Tibial artery (tissue), 4 donors: ENCODE measurements at places on chromosomes 7 and 10.

DNA sequence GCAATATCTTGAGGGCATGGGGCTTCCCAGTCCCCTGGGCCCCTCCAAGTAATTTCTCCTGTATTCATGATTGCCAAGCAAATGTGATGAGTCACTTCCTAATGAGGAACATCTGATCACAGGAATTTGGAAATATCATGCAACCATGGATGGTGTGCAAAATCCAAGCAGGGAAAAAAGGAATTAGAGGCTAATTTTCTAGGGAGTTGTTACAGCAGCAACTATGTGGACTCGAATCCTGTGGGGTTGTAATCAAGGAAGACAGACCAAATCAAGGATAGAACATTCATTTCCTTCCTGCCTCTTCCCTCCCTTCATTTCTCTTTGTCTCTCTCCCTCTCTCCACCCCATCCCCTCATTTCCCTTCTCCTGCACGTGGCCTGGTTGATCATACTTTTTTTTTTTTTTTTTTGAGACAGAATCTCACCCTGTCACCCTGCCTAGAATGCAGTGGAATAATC lies 23.9 kb upstream of the AGFG2 start:
- DNase-seq, result no peak

DNA sequence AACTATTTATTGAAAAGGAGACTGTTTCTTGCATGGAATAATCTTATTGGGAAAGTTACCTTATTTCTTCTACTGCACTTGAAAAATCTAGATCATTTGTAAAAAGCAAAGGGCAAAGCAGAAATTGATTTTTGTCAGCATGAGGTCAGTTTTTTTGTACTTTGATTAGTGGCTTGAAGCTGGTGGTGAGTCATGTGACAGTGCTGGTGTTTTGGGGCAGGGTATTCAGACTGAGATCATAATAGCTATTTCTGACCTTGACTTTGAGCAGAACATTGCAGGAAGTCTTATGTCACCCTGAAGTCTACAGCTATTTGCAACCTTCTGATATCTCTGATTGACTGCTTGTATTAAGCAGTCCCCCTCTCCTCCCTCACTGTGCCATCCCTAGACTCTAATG lies 66.3 kb upstream of the SORCS3 start:
- no peak for DNase-seq

GRCh38 chr7:37290731-37291130 lies 157.9 kb downstream of the ELMO1 start:
- no peak for DNase-seq

DNA sequence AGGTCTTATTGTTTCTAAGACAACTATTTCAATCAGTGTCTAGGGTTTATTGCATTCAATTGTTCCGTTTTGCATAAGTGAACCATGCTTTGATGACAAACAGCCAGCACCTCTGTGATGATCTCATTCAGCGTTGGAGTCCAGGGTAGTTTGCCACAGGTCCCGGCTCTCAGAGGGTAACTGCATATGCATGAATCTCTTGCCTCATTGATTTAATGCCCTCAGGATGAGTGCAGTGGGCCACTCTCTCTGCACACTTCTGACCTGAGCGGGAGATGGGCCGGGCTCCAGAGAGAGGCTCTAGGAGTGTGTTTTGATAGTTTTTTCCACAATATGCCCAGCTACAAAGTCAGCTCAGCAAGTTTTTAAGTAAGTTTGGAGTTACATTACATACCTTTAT lies 83.9 kb downstream of the HECW1 start:
- no peak for DNase-seq

GRCh38 chr7:38187794-38188440 lies 9.9 kb downstream of the STARD3NL start:
- no peak for DNase-seq

DNA sequence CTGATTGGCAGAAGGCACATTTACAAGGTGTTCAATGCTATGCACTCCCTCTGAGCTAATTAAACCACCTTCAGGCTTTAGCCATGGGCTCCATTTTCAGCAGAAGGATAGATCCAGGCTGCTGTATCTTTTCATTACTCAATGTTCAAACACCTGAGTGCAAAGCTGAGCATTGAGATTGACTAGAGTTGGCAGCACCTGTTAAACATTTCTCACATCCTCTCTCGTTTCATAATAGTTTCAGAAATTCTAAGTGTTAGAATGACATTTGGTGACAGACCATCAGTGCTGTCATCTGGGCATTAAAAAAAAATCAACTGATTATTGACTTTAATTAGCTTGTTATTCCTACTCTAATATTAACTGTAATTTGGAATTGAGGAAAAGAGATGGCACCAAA lies 187.1 kb upstream of the SEMA3E start:
- DNase-seq, result no peak

GRCh38 chr7:12896316-12896715 lies 208.9 kb downstream of the ARL4A start:
- DNase-seq, result no peak

DNA sequence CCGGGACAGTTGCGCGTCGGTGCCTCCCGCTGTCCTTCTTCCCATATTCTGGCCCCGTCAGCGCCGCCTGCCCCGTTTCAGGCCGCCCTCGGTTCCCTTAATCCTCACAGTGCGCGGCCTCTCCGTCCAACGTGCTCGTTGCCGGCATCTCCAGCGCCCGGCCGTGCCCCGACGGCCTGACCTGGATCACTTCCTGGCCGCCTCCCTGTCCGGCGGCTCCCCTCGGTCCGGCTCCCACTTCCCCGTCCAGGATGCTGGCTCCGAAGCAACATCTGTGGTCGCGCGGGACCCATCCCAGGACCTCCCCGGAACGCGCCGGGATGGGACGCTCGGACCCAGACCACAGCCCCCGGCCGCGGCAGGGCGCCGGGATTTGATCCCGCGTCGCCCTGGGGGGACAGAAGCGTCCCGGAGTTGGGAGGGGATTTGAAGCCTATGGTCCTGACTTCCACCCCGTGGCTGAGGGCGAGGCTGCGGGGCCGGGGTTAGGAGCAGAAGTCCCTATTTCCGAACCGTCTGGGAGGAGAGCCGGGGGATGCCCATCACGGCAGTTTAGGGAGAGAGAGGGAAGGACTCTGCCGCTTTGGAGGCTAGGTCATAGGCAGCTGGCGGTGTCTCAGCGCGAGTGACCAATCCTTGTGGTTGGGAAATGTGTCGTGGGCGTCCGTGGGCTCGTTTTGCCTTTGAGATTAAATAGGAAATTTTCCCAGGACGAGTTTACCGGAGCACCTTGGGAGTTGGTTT lies 53.8 kb downstream of the KCTD7 start:
- no peak for DNase-seq

DNA sequence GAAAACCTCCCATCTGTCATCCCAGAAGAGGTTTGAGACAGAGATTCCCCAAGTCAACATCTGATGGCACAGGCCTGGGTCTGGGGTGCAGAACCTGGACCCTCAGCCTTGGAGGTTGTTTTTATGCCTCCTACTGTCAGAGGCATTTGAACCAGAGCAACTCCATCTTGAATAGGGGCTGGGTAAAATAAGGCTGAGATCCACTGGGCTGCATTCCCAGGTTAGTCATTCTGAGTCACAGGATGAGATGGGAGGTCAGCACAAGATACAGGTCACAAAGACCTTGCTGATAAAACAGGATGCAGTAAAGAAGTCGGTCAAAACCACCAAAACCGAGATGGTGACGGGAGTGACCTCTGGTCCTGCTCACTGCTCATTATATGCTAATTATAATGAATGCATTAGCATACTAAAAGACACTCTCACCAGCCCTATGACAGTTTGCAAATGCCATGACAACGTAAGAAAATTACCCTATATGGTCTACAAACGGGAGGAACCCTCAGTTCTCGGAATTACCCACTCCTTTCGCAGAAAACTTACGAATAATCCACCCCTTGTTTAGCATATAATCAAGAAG lies 92.0 kb downstream of the ITGA8 start:
- no peak for DNase-seq

GRCh38 chr10:3735175-3735574 lies 49.8 kb downstream of the KLF6 start:
- DNase-seq, result no peak

GRCh38 chr7:37045681-37046179 lies 321.4 kb upstream of the AOAH start:
- DNase-seq, result no peak

- no peak for DNase-seq
Measured at GRCh38 chr7:127594490-127594889, 954 bp downstream of the FSCN3 start.

- no peak for DNase-seq
Measured at GRCh38 chr7:93359520-93360198, 127.5 kb downstream of the VPS50 start.

GRCh38 chr7:43391518-43391917 lies 191.4 kb upstream of the STK17A start:
- DNase-seq, result no peak

DNA sequence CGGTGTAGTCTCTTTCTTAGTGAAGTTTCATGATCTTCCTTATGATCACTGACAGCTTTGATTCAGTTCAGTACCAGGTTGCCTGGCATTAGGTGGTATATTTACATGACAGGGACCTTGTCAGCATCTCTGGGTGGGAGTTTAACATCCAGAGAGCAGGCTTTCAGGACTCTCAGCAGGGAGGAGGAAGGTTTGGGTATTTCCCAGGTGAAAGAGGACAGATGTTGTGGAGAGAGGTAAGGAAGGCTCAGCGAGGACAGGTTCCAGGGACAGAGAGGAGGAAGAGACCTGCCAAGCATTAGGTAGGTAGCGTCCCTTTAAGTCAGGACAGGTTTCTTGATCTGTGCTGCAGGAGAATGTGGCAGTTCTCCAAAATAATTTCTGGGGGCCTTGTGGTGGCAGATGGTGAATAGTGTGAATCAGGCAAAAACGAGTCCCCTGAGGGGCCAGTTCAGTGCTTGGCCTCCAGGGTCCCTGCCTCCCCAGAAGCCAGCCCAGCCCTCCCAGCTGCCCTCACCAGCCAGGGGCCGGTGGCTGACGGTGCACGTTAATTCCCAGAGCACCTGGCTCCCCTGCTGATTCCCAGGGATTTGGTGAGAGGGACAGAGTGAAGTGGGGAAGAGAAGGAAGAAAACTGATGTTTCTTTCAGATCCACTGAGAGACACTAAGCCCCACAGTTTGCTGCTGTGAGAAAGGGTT lies 82.0 kb downstream of the VWC2 start:
- no peak for DNase-seq

GRCh38 chr7:135088566-135088965 lies 59.3 kb upstream of the TMEM140 start:
- no peak for DNase-seq

DNA sequence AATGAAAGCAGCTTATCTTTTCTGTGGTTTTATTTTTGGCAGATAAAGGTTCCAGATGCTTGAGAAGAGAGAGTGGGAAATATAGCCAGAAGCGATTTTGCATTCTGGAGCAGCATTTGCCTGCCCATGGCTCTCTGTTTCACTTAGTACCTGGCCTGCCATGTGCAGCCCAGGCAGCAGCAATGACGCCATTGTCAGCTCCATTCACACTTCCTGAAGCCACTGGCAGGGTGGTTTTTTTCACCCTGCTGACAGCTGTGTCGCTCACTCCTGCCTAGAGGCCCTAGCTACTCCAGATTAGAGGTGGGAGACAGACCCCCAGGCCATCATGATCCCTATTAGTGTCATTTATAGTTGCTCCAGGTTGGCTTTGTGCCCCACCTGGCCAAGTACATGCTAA lies 30.1 kb upstream of the NEUROD6 start:
- no peak for DNase-seq

- DNase-seq, result peak; percentile 29
Measured at GRCh38 chr10:48496831-48497779, 107.8 kb downstream of the ARHGAP22 start.

- no peak for DNase-seq
Measured at GRCh38 chr10:112637901-112638300, 190.9 kb downstream of the VTI1A start.

DNA sequence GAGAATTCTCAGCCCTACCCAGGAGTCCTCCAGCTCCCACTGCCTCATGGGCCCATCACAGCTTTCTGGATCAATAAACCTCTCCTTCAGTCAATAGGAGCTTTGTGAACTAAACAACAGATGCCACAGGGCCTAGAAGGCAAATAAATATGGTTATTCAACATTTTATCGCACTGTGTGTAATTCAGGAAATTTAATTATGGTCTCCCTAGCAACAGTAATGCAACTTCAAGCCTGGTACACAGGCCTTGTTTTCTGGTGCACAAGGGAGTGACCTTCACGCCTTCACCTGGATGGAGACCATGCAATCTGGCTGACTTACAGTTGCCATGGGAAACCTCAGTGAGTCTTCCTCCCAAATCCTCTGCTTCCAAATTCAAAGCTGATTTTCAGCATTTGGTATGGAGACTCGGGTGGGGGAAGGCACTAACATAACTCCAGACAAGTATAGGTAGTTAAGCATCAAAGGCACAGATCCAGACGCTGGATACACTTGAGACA lies 441.0 kb upstream of the NPVF start:
- DNase-seq, result no peak

DNA sequence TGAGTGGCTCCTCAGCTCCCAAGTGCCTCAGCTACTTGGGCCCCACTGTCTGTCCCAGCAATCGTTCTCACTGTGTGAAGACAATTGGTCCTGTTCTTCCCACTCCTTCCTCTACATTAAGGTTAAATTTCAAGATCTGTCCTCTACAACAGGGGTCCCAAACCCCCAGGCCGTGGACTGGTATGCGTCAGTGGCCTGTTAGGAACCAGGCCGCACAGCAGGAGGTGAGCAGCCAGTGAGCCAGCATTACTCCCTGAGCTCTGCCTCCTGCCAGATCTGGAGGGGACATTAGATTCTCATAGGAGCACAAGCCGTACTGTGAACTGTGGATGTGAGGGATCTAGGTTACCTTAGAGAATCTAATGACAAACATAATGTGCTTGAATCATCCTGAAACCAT lies 376.9 kb upstream of the FZD8 start:
- no peak for DNase-seq

GRCh38 chr7:17168416-17168815 lies 130.0 kb upstream of the AHR start:
- no peak for DNase-seq

- DNase-seq, result peak; percentile 95
Measured at GRCh38 chr10:62048919-62049623, 147.6 kb downstream of the ARID5B start.

GRCh38 chr7:95905167-95905566 lies 132.8 kb downstream of the DYNC1I1 start:
- no peak for DNase-seq

DNA sequence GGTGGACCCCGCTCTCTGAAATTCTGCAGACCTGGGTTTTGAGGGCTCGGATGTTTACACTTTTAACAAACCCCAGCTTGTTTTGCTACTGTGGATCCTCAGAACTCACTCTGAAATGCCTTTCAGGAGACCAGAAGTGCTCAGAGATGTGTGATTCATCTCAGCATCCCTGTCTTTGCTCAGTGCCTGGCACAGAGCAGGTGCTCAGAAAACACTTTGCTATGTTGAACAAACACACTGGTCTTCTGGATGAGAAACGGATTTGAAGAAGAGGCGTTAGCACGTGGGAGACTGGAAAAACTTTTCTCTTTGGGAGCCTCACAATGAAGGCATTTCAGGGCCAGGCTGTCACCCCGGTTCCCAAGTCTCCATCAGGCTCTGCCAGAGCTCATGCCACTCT lies 53.3 kb downstream of the SH3PXD2A start:
- DNase-seq, result no peak

DNA sequence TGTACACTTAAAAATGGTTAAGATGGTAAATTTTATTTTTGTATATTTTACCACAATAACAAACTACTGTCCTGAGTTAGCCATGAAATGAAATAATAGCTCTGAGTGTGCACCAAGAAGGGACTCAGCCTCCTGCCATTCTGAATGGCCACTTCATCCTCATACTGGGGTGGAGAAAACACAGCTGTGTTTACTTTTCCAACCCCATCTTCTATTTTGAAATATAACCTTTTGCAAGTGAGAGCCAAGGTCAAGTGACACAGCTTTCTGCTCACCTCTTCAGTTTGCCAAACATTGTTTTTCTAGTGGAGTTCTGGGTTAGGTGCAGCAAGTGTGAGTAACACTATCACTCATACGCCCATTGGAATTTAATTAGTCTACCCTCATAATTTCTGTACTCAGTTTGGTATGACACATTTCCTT lies 107.4 kb upstream of the GLCCI1 start:
- DNase-seq, result no peak
